Foreskin melanocyte (primary cell): ENCODE measurements at places on chromosomes 5 and 9.

GRCh38 chr5:58259685-58260152 is 200.2 kb downstream of the PLK2 start:
- DNase-seq: no peak

GRCh38 chr5:104800440-104801048 is 1238.0 kb upstream of the NUDT12 start:
- no peak for DNase-seq

- DNase-seq: no peak
Measured at GRCh38 chr9:97462159-97462558, 39.3 kb upstream of the TMOD1 start.

DNA sequence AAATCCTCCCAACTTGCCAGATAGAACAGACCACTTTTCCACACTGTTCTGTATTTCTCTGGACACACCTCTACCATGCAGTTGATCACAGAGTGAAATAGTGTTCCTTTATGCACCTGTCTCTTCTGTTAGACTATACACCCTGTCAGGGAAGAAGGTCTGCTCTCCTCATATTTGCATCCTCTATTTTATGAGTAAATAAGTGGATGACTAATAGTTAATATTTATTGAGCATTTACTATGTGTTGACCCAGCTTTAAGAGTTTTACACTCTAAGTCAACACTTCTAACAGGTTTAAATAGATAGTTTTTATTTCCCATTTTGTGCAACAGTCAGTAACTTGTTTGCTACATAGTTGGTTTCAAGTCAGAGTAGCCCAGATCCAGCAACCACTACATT is 452.8 kb upstream of the MPDZ start:
- no peak for DNase-seq

DNA sequence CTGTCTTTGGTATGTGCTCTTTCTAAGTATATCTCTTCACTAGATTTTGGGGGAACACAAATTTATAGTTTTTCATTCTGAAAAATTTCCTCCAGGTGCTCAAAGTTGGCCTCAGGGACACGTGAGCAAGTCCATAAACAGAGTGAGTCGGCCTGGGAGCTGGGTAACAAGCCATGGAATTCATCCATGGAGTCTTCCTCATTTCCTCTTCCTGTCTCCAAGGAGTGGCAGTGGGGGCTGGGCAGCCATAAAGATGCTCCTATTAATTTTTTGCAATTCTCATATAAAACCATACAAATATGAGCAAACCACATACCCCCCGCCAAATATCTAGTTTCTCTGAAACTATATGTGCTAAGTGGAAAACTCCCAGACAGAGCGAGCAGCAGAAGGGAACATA is 136.6 kb upstream of the OTULINL start:
- no peak for DNase-seq

DNA sequence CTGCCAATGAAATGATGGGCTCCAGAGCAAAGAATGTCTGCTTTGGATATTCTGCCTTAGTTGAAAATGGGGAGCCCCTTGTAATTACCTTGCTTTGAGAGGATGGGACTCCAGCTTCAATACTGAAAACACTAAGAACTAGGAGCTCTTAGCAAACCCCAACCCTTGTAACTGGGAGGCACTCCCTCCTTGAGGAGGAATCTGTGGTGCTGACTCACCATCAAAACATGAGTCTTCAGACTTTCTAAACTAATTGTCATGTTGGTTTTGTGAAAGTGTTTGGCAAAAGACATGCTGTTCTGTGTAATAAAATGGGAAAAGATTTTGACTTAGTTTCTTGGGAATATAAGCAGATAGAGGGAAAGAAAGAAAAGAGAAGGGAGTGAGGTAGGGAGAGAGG is 91.9 kb upstream of the PTPRD start:
- DNase-seq: peak; percentile 44

GRCh38 chr5:93675460-93676450 is 65.6 kb downstream of the POU5F2 start:
- no peak for DNase-seq

DNA sequence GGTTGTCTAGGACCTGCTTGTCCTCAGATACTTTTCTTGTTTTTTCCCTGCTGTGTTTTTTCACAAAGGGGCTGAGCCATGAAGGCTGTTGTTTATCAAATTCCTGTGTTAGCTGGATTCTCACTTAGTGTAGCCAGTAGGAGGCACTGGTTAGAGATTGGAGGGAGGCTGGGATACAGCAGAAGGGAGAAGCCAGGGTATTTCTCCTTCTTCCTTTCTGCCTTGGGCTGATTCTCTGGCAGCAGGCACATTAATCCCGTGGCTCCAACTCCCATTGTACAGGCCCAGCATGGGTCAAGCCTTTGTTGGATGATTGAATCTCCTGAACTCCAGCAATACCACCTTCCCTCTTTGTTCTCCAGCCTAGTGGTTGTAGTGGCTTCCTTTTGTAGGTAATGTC is 46.4 kb upstream of the FAM170A start:
- DNase-seq: no peak

DNA sequence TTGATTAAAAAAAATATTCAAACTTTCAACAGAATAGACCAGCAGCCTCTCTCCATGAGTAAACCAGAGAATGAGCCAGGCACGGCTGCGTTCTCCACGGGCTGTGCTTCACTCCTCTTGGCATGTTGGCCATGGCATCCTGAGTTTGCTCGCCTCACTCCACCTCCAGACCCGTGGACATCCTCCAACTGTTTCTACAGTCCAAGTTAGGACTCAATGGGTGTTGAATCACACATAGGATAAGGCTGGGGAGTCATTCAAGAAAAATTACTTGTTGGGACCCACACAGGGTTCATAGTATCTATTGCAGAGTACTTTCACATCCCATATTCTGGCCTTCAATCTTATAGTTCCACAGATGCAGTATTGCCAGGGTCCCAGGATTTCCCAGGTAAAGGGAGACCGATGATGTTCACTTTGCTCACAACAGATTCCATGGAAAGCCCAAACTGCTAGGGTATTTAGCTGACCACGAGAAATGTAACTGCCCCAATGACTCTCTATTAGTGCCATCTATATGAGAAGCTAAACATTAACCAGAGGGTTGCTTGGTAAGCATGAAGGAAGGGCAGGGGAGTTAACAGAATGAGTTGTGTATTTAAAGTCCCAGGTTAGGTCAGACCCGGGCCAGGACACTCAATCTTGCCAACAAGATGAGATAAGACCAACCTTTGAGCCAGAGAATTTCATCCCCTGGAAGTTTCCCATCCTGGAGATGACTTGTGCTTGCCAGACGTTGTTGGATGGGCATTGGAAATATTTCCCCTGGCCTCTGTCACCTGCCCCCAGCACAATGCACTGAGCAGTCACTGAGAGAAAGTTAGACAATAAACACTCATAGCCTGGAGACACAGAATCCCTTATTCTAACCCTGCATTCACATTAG is 19.7 kb upstream of the GDA start:
- DNase-seq: no peak

DNA sequence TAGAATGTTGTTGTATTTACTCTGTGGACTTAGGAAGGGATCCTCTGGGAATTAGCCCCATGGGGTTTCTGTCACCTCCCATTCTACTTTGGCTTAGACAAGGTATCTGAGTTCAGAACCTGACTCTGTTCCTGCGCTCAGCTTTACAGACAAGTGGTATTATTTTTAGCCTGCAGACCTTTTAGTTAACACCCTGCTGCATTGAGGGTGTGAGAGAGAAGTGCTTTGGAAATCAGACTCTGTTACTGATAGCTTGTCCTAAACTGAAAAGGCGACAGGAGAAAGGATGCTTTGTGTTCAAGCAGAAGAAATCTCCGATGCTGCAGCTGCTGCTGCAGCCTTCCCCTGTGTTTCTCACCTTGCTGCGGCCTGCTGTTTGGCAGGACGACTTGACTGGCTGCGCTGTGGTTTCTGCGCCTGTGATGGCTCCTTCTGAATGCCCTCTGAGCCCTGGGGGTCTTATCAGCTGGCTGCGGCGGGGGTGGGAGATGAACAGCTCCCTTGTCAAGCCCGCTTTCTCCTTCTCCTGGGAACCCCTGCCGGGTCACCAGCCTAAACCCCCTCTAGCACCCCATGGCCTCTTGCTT is 61.9 kb downstream of the PGM5 start:
- no peak for DNase-seq

DNA sequence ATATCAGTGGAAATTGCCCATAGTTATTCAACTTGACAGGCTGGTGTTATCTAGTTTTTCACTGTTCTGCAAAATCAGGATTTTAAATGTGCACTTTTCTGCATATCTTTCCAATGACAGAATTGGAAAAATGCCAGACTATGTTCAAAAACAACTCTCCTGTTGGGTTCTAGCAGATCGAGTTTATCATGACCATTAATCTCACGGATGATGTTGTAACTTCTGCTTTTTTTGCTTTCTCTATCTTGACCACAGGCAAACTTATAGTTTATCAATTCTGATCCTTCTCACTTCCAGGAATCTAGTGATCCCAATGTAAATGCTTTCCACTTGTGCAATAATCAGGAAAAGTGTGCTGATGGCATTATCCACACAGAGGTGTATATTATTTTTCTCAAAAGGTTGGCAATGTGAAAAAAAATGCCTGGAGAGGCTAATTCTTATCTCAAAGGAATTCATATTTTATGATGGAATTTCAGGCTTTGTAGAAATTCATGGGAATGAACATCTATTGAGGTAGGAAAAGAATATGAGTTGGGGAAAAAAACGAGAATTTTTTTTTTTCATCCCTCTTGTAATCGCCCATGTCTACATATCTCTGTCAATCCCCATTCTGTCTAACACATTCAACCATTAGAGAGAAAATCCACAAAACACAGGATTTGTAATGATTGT is 73.6 kb upstream of the DAB2 start:
- DNase-seq: no peak

DNA sequence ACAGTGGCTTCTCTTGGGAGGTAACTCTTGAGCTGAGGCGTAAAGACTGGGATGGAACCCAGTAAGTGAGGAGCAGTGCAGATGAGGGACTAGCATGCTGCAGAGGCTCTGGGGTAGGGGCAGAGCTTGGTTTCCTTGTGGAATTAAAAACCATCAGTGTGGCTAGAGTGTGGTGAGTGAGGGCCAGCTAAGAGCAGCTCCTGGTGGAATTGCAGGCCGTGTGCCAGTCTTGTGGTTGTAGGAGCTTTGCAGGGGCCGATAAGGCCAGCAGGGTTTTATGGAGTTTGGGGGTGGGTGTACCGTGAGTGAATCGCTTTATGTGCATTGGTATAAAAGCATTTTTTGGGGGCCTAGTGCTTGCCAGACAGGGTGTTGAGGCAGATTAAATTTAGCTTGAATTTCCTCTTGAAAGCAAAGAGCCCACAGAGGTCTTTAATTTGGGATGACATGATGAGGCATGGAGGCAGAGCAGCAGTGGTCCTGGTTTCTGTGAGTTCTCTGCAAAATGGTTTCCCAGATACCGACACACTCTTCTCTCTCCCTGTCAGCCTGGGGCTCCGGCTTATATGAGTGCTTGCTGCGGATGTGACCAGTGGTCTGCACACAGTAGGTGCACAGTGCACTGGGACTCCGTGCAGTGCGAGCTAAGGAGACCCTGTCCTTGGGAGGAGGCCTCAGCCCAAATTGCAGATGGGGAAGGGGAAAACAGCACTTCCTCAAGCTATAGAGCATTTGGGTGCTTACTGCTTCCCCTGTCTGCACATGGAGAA is 176.4 kb upstream of the PITX1 start:
- no peak for DNase-seq

DNA sequence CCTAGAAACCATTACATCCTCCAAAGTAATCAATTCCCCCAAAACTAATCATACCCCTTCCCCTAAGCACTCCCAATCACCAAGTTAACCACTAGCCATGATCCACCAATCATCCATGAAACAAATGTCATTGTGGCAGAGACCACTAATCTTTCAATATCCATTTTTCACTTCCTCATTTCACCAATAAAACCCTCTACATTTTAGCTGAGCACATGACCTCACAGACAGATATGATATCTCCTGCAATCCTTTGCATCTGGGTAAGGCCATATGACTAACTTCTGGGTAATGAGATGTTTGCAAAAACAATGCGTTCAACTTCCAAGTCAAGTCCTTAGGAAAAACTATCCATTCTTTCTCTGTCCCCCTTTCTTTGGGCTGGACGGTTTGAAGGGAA is 20.7 kb downstream of the OR2S2 start:
- DNase-seq: no peak

- no peak for DNase-seq
Measured at GRCh38 chr9:136722969-136723356, 10.6 kb downstream of the DIPK1B start.

GRCh38 chr5:13957032-13957645 is 12.7 kb upstream of the DNAH5 start:
- peak; percentile 46 for DNase-seq

GRCh38 chr9:69660304-69660703 is 11.9 kb downstream of the APBA1 start:
- no peak for DNase-seq

- DNase-seq: no peak
Measured at GRCh38 chr9:133635098-133635497, 1.1 kb upstream of the DBH start.

DNA sequence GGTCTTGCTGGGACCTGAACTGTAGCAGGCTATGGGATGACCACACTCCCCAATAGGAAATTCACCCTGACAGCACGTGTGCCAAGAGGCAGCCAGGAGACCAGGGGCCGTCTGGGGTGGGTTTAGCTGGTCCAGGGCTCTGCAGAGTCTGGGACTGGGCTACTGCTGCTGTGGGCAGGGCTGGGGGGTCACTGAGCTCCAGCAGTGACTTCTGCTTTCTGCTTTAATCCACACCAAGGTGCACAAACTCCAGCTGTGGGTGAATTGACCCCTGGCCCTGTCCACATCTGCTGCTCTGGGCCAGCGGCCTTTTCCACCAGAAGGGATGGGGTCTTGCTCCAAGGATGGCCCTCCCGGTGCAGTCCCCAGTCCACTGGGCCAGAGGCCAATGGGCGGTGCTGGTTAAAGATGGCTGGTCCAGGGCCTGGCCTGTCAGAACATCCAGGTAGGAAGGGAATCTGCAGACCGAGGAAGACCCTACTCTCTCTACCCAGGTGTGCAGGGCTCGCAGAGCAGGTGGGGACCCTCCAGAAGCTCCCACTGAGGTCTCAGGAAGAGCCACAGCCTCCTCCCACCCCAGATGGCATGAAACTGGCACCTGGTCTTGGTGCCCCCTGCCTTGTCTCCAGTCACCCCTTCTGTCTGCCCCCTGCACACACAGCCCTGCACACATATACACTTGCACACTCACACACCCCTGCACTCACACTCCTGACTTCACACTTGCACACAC is 28.0 kb downstream of the GLT6D1 start:
- no peak for DNase-seq

DNA sequence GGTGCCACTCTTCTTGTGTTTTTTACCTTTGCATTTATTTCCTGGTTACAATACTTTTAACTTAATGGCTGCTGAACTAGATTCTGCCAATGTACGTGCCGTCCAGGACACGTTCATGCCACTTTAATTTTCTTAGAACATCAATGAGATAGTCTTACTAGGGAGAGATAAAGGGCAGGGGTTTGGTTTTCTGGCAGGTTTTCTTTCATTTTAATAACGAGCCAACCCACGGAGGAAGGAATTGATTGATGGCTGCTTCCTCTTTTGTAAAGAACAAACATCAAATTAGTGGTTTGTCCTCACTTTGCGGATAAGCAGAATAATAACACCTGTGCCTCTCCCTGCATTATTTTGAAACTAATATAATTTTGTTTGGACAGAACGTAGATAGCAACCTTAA is 135.7 kb downstream of the DOCK8 start:
- no peak for DNase-seq

GRCh38 chr5:44714871-44715561 is 93.7 kb upstream of the MRPS30 start:
- DNase-seq: no peak
